ENCODE measurements at places on chromosomes 1 and 21. TPM values are rescaled to one million over a fixed set of nuclear protein-coding genes. Genes with fewer than 3 reads are reported as not detected.

- DNase-seq: no peak
- H3K36me3 ChIP-seq: peaks cover 6% of the 10 kb centered on the region
- H3K4me1 ChIP-seq: no peaks in the 10 kb centered on the region
Measured at GRCh38 chr1:19321071-19321470, 8.9 kb downstream of the SLC66A1 start.

GRCh38 chr1:1861339-1861730, 29.6 kb downstream of the GNB1 start:
- H3K4me1 ChIP-seq: peaks cover 28% of the 10 kb centered on the region
- no peaks in the 10 kb centered on the region for H3K36me3 ChIP-seq

The ZNF436 gene
- 6.5 TPM for polyA plus RNA-seq

The DCST1 gene
- not detected for polyA plus RNA-seq

GRCh38 chr1:205037539-205037938, 5.5 kb upstream of the CNTN2 start:
- no peaks in the 10 kb centered on the region for H3K36me3 ChIP-seq
- H3K27ac ChIP-seq: no peak overlapping the region
- H3K4me1 ChIP-seq: no peaks in the 10 kb centered on the region

The GOLT1A gene
- polyA plus RNA-seq: not detected

- H3K27me3 ChIP-seq: no peaks in the 10 kb centered on the region
- DNase-seq: peak; percentile 59
- H3K36me3 ChIP-seq: no peaks in the 10 kb centered on the region
Measured at GRCh38 chr1:150609732-150610131, 19.7 kb downstream of the ENSA start.

DNA sequence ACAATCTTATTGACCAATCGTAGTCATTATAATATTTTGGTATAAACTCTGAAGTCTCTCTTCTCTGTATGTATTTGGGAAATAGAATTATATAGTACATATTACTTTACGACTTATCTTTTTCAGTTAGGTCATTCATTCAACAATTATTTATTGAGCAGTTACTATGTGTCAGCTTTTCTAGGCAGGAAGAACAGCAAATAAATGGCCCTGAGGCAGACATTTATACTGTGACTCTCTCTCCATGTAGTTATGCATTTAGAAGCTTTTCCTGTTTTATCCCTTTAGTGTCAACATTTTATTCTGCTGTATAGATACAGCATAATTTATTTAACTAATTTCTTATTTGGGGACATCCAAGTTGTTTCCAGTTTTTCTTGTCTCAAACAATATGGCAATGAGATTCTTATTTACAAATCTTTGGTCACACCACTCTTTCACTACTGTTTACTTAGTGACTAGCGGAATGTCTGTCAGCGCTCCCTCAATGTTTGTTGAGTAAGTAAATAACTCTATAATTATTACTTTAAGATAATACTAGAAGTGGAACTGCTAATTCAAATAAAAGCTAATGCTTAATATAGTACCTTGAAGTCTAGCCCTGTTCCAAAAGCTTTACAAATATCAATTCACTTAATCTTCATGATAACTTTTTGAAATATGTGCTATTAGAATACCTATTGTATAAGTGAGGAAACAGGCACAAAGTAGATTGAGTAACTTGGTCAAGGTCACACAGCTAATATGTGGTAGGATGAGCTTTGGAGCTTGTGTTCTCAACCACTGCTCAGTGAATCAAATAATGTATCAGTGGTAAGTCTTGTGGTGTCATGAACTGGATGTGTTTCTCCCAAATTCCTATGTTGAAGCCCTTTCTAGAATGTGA, 465.6 kb downstream of the SIPA1L2 start:
- H3K27ac ChIP-seq: no peak overlapping the region
- H3K27me3 ChIP-seq: no peaks in the 10 kb centered on the region
- H3K4me1 ChIP-seq: no peaks in the 10 kb centered on the region
- DNase-seq: no peak

GRCh38 chr1:230429067-230429735, 3.1 kb upstream of the PGBD5 start:
- H3K27ac ChIP-seq: no peak overlapping the region
- no peak overlapping the region for H3K4me3 ChIP-seq
- peaks cover 12% of the 10 kb centered on the region for H3K27me3 ChIP-seq
- no peak for DNase-seq
- no peaks in the 10 kb centered on the region for H3K4me1 ChIP-seq

- no peaks in the 10 kb centered on the region for H3K36me3 ChIP-seq
- H3K4me1 ChIP-seq: peaks cover 10% of the 10 kb centered on the region
- H3K27me3 ChIP-seq: peaks cover 7% of the 10 kb centered on the region
- H3K27ac ChIP-seq: no peak overlapping the region
- DNase-seq: no peak
- no peak overlapping the region for H3K4me3 ChIP-seq
Measured at GRCh38 chr1:206674236-206674635, 10.5 kb upstream of the MAPKAPK2 start.

The THEMIS2 gene
- polyA plus RNA-seq: 15.7 TPM

- DNase-seq: no peak
- no peak overlapping the region for H3K27ac ChIP-seq
- H3K4me3 ChIP-seq: no peak overlapping the region
- H3K4me1 ChIP-seq: no peaks in the 10 kb centered on the region
- no peaks in the 10 kb centered on the region for H3K27me3 ChIP-seq
Measured at GRCh38 chr1:234062166-234062565, 157.7 kb downstream of the SLC35F3 start.

The KIF14 gene
- polyA plus RNA-seq: 1.5 TPM

- DNase-seq: no peak
- no peak overlapping the region for H3K27ac ChIP-seq
- H3K27me3 ChIP-seq: no peaks in the 10 kb centered on the region
- no peak overlapping the region for H3K4me3 ChIP-seq
- H3K36me3 ChIP-seq: no peaks in the 10 kb centered on the region
Measured at GRCh38 chr1:77057994-77058585, 161.1 kb downstream of the PIGK start.

GRCh38 chr1:9298282-9298681, 5.6 kb downstream of the SPSB1 start:
- no peak for DNase-seq
- peaks cover 26% of the 10 kb centered on the region for H3K4me1 ChIP-seq
- H3K36me3 ChIP-seq: no peaks in the 10 kb centered on the region
- H3K4me3 ChIP-seq: no peak overlapping the region
- H3K27ac ChIP-seq: no peak overlapping the region

DNA sequence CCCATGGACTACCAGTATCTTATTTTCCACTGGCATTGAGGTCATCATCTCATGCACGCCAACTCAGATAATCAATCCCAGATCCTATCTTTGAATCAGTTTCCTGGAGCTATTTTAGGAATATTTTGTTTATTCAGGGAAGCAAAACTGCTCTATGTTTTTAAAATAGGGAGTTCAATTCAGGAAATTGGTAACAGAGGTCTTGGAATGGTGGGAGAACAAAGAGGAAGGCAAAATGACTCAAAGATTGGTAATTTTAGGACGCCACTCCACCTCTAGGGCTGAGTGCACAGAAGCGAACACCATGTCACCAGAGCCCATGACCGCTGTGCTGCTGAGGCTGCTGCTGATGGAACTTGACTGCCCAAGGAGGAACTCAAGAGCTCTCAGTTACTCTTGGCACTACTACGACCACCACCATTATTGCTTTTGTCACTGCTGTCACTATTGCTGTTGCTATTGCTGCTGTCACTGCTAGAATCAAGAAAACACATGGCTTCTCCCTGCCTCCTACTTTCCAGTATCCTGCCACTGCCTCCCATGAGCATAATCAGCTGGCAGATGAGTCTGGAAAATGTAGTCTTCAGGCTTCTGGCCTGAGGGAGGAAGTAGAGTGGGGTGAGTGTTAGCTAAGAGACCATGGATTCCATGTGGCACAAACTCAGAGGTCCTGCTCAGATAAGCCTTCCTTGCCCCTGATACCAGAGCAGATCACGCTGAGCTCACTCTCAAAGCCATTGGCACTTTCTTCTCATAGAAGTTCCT, 71.6 kb upstream of the CNIH3 start:
- peak overlapping the region; percentile 100 for H3K27ac ChIP-seq
- H3K4me1 ChIP-seq: peaks cover 53% of the 10 kb centered on the region
- H3K36me3 ChIP-seq: no peaks in the 10 kb centered on the region
- H3K27me3 ChIP-seq: no peaks in the 10 kb centered on the region
- DNase-seq: peak; percentile 49

GRCh38 chr1:66575739-66576138, 41.8 kb downstream of the SGIP1 start:
- H3K36me3 ChIP-seq: no peaks in the 10 kb centered on the region
- no peaks in the 10 kb centered on the region for H3K27me3 ChIP-seq
- peaks cover 4% of the 10 kb centered on the region for H3K4me1 ChIP-seq

- no peaks in the 10 kb centered on the region for H3K36me3 ChIP-seq
- H3K4me3 ChIP-seq: no peak overlapping the region
- peaks cover 10% of the 10 kb centered on the region for H3K4me1 ChIP-seq
- no peak overlapping the region for H3K27ac ChIP-seq
- H3K27me3 ChIP-seq: no peaks in the 10 kb centered on the region
Measured at GRCh38 chr1:42221952-42222606, 57.5 kb upstream of the GUCA2A start.

GRCh38 chr1:88700425-88701013, 16.4 kb downstream of the PKN2 start:
- H3K27me3 ChIP-seq: no peaks in the 10 kb centered on the region
- no peak for DNase-seq
- no peak overlapping the region for H3K27ac ChIP-seq
- H3K4me1 ChIP-seq: peaks cover 38% of the 10 kb centered on the region

DNA sequence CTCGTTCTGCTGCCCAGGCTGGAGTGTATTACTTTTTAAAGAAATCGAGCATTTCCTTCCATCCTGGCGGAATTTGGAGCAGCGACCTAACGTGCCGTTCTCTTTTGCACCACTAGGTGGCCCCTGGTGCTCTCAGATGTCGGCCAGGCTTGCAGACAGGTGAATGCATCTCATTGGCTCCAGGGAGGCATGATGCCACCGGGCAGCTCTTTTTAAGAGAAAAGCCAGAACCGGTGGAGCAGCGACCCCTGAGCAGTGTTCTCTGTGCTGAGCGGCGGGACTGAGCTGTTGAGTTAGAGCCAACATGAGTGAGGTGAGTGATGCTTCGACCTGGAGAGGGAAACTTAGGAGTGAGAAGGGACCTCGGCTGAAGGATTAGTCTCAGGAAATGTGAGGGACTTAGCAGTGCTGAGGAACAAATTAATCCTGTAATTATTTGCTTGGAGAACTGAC, at the start of gene PCP4:
Gene PCP4, plus strand, starts transcription at position 241 of the 453 bp plus-strand sequence. Its CDS starts 64 bp downstream, at position 305.
- no peaks in the 10 kb centered on the region for H3K36me3 ChIP-seq
- H3K27me3 ChIP-seq: no peaks in the 10 kb centered on the region
- no peak within 1 kb of the TSS for H3K4me3 ChIP-seq
- H3K27ac ChIP-seq: no peak within 1 kb of the TSS
- no peak for DNase-seq

- H3K4me3 ChIP-seq: no peak overlapping the region
- H3K4me1 ChIP-seq: peaks cover 8% of the 10 kb centered on the region
- H3K27me3 ChIP-seq: no peaks in the 10 kb centered on the region
- H3K36me3 ChIP-seq: peaks cover 2% of the 10 kb centered on the region
Measured at GRCh38 chr1:201764166-201764565, 64.8 kb upstream of the IPO9 start.

DNA sequence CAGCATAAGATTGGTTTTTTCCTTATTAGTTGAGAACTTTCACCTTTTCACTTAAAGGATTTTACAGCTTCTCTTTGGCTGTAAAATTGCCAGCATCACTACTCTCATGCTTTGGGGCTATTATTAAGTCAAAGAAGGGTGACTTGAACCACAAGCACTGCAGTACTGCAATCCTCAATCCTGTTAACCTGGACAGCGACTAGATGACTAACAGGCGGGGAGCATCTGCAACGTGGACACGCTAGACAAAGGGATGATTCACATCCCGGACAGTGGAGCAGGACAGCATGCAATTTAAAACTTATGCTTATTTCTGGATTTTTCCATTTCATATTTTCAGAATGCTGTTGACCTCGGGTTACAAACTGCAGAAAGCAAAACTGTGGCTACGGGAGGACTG, 8.1 kb downstream of the ARV1 start:
- H3K27ac ChIP-seq: no peak overlapping the region
- H3K4me3 ChIP-seq: no peak overlapping the region
- DNase-seq: no peak
- H3K4me1 ChIP-seq: no peaks in the 10 kb centered on the region
- H3K27me3 ChIP-seq: no peaks in the 10 kb centered on the region

GRCh38 chr21:41095983-41096382, 72.0 kb upstream of the BACE2 start:
- no peak for DNase-seq
- no peak overlapping the region for H3K4me3 ChIP-seq
- H3K4me1 ChIP-seq: no peaks in the 10 kb centered on the region
- no peaks in the 10 kb centered on the region for H3K36me3 ChIP-seq
- H3K27me3 ChIP-seq: no peaks in the 10 kb centered on the region
- H3K27ac ChIP-seq: no peak overlapping the region

The CCDC27 gene
- polyA plus RNA-seq: not detected

- H3K36me3 ChIP-seq: no peaks in the 10 kb centered on the region
- no peak overlapping the region for H3K4me3 ChIP-seq
- peak overlapping the region; percentile 89 for H3K27ac ChIP-seq
Measured at GRCh38 chr1:111733992-111734341, 5.2 kb downstream of the INKA2 start.

The TMEM125 gene
- polyA plus RNA-seq: 0.17 TPM

The ZNF691 gene
- polyA plus RNA-seq: 6.9 TPM

The VWA5B1 gene
- polyA plus RNA-seq: not detected

DNA sequence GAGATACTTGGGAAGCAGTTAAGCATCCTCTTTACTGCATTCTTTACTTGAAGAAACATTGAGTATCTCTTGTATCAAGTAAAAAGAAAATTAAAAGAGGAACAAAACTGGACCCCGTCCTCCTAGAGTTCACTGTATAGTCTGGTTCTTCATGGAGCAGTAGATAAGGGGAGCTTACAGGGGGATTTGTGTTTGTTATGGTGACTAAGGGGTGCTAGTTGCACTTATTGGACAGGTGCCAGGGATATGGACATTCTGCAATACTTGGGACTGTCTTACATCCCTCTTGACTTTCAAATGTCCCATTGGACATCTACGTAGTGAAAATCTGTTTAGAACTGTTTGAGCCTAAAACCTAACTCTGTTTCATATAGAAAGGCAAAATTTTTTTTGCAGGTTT, 67.2 kb downstream of the ALG14 start:
- H3K4me3 ChIP-seq: no peak overlapping the region
- H3K36me3 ChIP-seq: no peaks in the 10 kb centered on the region
- DNase-seq: no peak
- H3K27ac ChIP-seq: no peak overlapping the region

- H3K27ac ChIP-seq: peak overlapping the region; percentile 37
- no peak overlapping the region for H3K4me3 ChIP-seq
- H3K36me3 ChIP-seq: no peaks in the 10 kb centered on the region
- no peak for DNase-seq
- no peaks in the 10 kb centered on the region for H3K27me3 ChIP-seq
- peaks cover 14% of the 10 kb centered on the region for H3K4me1 ChIP-seq
Measured at GRCh38 chr21:18163956-18164355, 80.7 kb upstream of the CHODL start.
